ENCODE measurements at places on chromosomes 12 and 14.
A peak's percentile ranks its signal among the peaks of the same experiment; 100 is the strongest.

- no peak for DNase-seq
Measured at GRCh38 chr12:88298761-88299242, 156.7 kb downstream of the TMTC3 start.

GRCh38 chr12:28689398-28690175 is 459.5 kb upstream of the FAR2 start:
- DNase-seq: no peak

DNA sequence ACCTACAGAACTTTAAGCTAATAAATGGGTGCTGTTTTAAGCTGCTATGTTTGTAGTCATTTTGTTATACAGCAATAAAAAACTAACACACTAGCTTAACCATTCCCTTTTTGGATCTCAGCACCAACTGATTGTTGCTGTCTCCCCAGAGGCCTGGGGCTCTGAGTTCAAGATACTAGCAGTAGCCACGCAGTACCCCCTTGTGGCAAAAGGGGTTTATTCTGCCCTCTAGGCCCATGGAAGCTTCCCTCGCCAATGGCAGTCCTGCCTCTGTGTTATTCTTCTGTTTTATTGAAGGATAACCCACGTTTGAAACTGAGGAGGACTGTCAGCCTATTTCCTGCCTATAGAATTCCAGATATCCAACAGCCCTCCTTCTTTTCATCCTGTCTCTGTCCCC is 455.3 kb upstream of the ATP2B1 start:
- no peak for DNase-seq

DNA sequence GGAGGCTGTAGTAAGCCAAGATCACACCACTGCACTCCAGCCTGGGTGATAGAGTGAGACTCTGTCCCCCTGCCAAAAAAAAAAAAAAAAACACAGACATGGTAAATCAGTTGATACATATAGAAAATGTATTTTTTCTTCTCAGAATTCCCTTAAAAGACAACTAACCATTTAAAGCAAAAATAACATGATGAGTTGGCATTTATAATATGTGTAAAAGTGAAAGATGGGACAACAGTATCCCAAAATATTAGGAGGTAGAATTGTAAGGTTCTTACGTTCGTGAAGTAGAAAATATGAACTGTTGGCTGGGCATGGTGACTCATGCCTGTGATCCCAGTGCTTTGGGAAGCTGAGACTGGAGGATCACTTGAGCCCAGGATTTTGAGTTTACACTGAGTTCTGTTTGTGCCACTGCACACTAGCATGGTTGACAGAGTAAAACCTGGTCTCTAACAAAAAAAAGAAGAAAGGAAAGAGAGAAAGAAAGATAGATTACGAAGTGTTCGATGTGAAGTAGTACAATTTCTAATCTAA is 296.7 kb downstream of the FBXL14 start:
- DNase-seq: no peak

DNA sequence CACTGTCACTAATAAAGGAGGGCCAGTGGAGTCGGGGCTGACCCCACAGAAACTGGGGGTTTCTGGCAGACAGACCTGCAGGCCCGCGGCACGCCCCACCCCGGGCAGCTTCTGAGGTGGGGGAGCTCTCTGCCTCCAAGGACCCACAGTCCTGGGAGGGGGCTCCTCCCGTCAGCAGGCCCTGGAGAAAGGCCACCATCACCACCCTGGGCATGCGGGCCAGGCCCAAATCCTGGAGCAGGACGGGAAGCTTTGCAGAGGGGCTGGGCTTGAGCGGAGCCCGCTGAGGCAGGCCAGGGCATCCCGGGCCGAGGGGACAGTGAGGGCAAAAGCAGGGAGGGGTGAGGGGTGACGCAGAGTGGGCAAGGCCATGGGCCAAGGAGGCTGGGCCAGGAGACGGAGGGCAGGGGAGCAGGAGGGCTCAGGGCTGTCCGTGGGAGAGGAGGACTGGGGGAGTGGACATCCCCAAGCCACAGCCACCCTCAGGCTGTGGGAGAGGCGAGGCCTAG is 11.1 kb upstream of the GPR132 start:
- DNase-seq: no peak

- DNase-seq: no peak
Measured at GRCh38 chr14:101350691-101351090, 210.6 kb upstream of the DIO3 start.

GRCh38 chr12:132429602-132429945 is 60.4 kb upstream of the FBRSL1 start:
- DNase-seq: peak; percentile 73

- peak; percentile 97 for DNase-seq
Measured at GRCh38 chr12:120116792-120117651, 469 bp upstream of the RAB35 start.

DNA sequence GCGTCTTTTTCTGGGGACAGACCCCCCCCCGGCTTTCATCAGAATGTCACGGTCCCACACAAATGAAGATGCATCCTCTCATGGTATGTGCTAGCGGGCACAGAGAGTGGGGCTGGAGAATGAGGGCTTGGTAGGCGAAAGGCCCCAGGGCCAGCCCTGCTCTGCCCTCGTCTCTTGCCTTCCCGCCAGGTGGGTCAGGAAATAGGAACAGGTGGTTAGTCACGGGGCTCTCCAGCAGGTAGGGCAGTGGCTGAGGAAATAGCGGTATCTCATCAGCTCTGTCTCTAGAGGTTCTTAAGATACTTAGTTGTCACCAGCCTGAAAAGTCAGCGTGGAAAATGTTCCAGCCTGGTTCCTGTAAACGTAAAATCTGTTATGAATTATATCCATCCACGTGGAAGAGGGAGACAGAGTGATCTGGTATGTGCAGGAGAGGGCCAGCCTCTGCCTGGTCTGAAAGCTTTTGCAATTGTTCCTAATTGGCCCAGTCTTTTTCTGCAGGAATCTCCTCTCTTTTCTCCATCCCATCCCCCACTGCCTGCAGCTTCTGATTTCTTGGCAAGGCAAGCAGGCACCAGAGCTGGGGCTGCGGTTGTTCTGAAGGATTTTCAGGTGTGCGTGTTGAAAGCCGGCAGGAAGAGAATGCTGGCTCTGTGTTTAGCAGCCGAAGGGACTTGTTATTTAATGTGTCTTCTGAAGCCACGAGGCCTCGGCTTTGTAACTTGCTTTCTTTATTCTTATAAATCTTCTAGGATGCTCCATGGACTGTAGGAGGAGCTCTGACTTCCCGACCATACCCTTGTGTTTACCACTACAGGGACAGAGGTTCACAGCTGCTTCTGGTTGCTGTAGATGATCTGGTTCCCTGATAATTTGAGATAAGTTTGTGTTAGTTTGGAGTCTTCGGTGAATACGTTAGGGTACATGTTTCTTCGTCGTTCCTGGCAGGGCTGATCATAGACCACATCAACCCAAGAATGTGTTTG is 131.1 kb downstream of the CACNA1C start:
- DNase-seq: peak; percentile 37

GRCh38 chr12:49789992-49790391 is 38.2 kb downstream of the NCKAP5L start:
- no peak for DNase-seq

DNA sequence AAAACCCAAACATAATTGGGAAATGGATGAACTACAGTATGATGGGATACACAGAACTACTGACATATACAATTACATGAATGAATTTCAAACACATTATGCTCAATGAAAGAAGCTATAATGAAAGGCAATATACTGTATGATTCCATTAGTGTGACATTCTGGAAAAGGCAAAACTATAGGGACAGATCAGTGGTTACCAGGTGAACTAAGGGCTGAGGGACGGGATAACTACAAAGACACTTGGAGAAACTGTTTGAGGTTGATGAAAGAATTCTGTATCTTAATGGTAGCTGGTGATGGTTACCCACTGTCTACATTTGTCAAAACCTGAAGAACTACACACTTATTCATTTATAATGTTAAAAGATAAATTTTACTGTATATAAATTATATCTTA is 7.7 kb downstream of the ZFC3H1 start:
- no peak for DNase-seq

DNA sequence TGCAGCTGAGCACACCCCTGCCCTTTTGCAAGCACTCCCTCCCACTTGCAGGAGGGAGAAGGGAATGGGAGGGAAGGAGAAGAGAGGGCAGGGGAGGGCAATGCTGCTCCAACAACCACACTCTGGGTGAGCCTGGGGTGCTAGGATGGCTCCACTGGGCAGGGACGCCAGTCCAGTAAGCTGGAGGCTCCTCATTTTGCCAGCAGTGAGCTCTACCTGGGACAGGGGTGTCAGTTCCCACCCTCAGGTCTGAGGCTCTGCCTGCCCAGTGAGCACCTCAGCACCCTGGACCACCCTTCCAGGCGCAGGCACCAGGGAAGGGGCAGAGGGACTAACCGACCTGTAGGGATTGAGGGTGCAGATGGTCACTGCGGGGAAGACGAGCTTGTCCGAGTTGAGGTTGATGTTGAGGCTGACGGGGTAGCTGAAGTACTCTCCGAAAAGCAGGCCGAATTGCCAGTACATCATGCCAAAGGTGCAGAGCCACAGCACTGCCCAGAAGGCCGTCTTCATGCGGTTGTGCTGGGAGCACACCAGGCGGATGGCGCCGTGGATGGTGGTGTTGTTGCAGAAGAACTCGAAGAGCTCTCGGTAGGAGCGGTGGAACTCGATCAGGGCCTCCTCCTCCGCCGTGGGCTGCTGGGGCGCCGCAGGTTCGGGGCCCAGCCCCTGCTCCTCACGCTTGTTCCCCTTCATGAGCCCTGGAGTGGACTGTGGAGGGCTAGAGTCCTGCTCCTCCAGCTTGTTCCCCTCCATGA is 1.2 kb downstream of the SCNN1A start:
- DNase-seq: no peak

GRCh38 chr12:48069241-48069640 is 36.6 kb downstream of the SENP1 start:
- DNase-seq: no peak

GRCh38 chr12:111584959-111585358 is 14.2 kb downstream of the ATXN2 start:
- no peak for DNase-seq

- DNase-seq: no peak
Measured at GRCh38 chr14:51576117-51576430, 75.6 kb upstream of the FRMD6 start.

- no peak for DNase-seq
Measured at GRCh38 chr14:50801706-50802105, 29.3 kb downstream of the NIN start.

GRCh38 chr14:63682727-63683593 is 41.3 kb upstream of the WDR89 start:
- no peak for DNase-seq

DNA sequence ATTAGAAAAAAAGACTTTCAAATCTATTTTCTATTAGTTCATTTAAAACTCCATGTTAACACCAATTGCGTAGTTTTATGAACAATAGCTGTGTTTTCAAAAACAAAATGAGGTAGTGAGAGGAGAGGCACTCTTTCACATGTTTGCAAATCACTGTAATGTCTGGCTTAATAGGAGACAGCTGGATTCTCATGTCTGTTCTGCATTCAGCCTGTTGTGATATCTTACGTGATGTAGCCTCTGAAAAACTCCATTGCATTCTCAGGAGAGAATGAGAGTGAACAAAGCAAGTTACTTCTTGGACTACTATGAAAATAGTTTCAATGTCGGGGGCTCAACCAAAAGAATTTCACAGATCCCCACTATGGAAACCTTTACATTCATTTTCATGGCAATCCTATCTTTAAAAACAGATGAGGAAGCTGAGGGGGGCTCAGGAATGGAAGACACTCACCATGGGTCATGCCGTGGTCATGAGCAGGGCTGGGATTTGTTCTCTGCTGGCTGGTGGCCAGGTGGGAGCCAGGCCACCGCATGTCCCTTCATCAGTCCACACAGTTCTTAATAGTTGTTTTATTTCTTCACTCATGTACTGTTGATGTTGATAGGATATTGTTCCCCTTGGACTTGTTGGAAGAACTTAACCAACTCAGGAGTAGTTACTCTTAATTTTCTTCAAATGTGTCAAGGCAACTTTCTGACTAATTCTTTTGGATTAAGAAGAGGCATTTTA is 346.2 kb upstream of the FAR2 start:
- DNase-seq: no peak

DNA sequence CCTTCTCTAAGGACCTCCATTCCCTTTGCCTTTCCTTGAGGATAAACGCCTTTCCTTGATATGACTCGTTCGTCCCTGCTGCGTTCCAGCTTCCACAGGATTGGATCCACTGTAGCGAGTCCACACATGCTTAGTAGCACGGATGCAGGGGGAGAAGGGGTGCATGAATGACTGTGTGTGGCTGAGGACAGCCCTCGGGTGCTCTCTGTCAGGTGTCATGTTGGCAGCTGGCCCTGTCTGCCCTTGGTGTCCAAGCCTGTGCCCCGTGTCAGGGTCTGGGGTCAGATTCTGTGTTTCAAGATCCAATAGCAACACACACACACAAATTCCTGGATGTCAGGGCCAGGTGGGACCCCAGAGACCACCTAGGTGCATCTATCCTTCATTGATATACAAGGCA is 17.5 kb upstream of the KRT80 start:
- peak; percentile 13 for DNase-seq

- DNase-seq: no peak
Measured at GRCh38 chr12:51920046-51920445, 12.7 kb downstream of the ACVRL1 start.

GRCh38 chr14:50012644-50013043 is 103.7 kb downstream of the VCPKMT start:
- DNase-seq: no peak

DNA sequence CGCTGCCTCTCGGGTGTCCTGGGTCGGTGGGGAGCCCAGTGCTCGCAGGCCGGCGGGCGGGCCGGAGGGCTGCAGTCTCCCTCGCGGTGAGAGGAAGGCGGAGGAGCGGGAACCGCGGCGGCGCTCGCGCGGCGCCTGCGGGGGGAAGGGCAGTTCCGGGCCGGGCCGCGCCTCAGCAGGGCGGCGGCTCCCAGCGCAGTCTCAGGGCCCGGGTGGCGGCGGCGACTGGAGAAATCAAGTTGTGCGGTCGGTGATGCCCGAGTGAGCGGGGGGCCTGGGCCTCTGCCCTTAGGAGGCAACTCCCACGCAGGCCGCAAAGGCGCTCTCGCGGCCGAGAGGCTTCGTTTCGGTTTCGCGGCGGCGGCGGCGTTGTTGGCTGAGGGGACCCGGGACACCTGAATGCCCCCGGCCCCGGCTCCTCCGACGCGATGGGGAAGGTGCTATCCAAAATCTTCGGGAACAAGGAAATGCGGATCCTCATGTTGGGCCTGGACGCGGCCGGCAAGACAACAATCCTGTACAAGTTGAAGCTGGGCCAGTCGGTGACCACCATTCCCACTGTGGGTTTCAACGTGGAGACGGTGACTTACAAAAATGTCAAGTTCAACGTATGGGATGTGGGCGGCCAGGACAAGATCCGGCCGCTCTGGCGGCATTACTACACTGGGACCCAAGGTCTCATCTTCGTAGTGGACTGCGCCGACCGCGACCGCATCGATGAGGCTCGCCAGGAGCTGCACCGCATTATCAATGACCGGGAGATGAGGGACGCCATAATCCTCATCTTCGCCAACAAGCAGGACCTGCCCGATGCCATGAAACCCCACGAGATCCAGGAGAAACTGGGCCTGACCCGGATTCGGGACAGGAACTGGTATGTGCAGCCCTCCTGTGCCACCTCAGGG is 679 bp downstream of the ARF6 start:
- DNase-seq: peak; percentile 74

GRCh38 chr12:38175538-38175937 is 141.0 kb upstream of the ALG10B start:
- no peak for DNase-seq

GRCh38 chr12:8692573-8692972 is 5.2 kb upstream of the RIMKLB start:
- DNase-seq: peak; percentile 87

- DNase-seq: peak; percentile 14
Measured at GRCh38 chr12:122878780-122879612, 16.9 kb downstream of the VPS37B start.

Measured in femur (tissue), 1 donor.